Breast epithelium (tissue), 4 donors: ENCODE measurements at places on chromosomes 1 and 21. TPM values are rescaled to one million over a fixed set of nuclear protein-coding genes. Genes with fewer than 3 reads are reported as not detected.

- DNase-seq = no peak
These were observed 2.5 kb upstream of the MAST2 start for GRCh38 chr1:45800899-45801298.

- no peak for DNase-seq
These were observed 7.1 kb upstream of the PLPP3 start for GRCh38 chr1:56586502-56586901.

GRCh38 chr1:198113342-198113750, 43.5 kb upstream of the NEK7 start:
- no peak for DNase-seq

DNA sequence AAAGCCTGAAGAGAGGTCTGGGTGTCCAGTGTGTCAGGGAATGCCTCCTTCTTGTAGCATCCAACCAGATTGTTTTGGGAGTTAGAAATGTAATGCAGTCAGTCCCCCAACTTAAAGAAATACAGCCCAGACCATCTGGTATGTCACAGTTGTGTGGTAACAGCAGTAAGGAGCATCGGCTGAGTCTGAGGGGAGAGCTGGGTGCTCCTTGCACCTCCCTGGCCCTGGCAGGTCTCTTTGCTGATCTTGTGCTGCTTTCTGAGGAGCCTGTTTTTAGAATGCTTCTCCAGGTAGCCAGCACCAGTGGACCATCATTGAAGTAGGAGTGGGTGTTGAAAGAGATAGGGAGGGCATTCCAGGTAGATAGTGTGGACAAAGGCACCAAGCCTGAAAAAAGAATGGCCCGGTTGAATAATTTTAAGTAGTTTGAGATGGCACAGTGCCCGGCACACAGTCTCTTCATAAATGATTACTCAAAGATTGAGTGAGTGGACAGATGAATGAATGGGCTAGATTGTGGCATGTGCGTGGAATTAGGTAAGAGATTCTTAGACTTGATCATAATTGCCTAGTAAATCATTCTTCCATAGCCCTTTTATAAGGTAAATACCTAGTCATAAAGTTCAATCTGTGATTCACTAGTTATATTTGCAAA, 46.5 kb downstream of the LAMC1 start:
- DNase-seq = no peak

Gene UMODL1
- not detected for total RNA-seq
